ENCODE measurements at places on chromosomes 12 and 14. TPM values are rescaled to one million over a fixed set of nuclear protein-coding genes. Genes with fewer than 3 reads are reported as not detected.

DNA sequence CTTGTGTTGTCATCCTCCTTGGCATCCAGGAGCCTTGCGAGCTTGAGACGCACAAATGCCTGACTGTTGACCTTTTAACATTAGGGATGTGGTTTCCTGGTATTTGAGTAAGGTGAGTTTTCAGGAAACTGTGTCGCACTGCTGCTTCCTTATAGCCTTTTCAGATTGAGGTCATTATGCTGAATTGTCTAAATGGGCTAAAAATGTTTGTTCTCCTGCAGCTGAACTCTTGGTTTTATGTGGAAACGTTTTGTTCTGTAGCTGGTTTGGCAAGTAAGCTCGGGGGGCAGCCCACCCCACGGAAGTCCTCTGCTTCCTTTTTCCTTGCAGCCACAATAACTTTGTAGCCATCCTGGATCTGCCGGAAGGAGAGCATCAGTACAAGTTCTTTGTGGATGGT lies 5.7 kb downstream of the PRKAB1 start:
- DNase-seq = no peak

- DNase-seq = no peak
These were observed 139.7 kb downstream of the RIMBP2 start for GRCh38 chr12:130576371-130576816.

- no peak for DNase-seq
These were observed 80.1 kb downstream of the ETV6 start for GRCh38 chr12:11729439-11730150.

DNA sequence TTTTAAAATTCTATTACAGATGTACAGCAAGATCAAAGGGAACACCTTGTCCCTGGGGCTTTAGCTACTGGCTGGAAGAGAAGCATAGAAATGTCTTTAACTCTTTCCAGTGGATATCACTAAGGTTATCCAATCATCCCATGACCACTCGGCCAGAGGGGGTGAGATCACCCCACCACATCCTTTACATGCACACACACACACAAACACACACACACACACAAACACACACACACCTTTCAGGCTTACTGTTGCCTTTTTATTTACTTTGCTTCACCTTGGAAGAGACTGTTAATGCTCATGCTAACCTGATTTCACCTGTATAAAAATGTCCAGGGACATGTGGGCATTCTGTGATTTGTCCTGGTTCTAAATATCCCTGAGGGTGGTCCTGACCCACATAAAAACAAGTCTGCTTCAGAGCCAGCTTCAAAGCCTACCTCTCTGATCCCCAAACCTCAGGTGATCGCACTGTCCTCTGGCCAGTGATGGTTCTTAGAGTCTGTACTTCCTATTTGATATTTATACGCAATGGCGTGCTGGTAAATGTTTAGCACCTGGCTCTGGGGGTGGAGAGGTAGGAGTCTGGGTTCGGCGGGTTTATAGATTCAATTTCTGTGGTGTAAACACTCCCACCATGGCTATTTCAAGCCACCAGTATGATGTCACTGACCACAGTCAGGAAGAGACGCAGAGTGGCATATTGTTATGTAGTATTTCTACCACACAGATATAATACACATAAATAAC lies 166.1 kb upstream of the EEA1 start:
- no peak for DNase-seq

- DNase-seq = no peak
These were observed 2.6 kb downstream of the FBRSL1 start for GRCh38 chr12:132492522-132492921.

DNA sequence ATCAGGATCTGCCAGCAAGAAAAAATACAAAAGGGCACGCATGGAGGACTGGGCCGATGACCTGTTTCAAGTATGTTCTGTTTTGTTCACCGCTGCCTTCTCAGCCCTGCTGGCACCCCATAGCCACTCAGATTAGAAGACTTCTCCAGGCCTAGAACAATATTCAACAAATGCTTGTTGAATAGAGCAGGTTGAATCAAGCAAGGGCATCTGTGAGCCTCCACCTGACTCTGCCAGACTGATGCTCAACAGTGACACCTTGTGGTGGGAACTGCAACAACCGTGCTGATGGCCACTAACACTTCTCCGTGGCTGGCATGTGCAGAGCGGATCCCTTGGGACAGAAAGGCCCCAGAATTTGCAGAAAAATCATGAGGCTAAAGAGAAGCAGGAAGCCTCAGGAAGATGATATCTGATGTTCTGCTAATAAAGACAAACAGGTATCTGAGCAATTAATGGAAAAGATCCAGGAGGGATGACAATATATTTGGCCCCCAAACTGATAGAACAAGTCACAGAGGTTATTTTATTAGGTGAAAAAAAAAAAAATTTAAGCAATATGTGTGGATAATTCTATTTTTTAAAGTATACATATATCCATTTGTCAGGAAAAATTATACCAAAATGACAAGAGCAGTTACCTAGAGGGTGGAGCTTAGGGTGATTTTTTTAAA lies 114.3 kb downstream of the KSR2 start:
- peak; percentile 53 for DNase-seq

- DNase-seq = peak; percentile 21
These were observed 778 bp downstream of the SLC8B1 start for GRCh38 chr12:113333877-113334785.

PLEKHD1 gene
- not detected for total RNA-seq

CDKN3 gene
- 20.1 TPM for total RNA-seq

HOXC12 gene
- not detected for total RNA-seq

TMED10 gene
- 363 TPM for total RNA-seq

VDR gene
- 30.5 TPM for total RNA-seq

Measured in GM23248 (cell line).